ENCODE measurements at places on chromosomes 3 and 15.

DNA sequence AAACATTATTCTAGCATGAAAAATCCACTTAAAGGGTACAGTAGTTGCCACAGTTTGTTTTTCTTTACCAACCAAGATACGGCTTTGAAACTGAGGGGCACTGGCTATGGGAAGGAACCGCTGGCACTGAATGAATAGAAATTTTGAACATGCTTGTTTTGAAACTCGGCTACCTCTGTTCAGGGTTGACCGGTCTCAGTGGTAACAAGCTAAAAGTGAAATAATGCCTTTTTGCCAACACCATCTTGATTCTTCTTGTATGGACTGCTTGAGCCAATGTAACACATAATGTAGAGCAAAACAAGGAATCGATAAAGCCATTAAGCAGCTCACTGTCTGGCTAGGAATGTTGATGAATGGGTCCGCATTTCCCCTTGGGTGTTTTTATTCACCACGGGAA, 36.5 kb downstream of the PTPRG start:
- no peak for DNase-seq

GRCh38 chr3:112738366-112738765, 97.4 kb upstream of the CCDC80 start:
- DNase-seq: no peak

GRCh38 chr3:127997961-127998360, 54.3 kb upstream of the SEC61A1 start:
- no peak for DNase-seq

DNA sequence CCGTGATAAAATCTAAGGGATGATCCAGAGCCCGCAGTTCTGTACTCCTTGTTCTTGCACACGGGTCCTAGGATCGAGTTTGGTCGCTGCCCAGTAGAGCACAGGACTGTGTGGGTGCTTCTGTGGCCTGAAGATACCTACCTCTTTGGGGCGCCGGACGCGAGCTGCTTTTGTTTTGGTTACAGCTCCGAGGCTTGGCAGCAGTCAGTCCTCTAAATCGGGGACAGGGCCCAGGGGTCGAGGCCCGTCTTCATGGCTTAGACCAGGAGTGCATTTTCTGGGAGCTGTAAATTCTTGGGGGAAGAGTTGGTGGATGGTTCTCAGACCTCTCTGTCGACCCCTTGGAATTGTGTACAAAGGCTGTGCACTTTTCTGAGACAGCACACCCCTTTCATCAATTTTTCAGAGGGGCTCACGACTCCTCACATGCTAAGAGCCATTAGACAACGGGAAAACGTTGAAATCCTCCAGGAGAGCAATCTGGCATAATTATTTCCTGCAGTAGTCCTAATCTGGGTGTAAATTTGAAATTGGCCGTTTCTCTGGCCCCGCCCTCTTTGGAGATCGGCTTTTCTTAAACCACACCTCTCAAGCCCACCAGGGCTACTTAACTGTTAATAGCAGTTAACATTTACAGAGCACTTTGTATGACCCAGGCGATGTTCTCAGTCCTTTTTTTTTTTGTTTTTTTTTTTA, 928 bp downstream of the CEP97 start:
- peak; percentile 37 for DNase-seq

DNA sequence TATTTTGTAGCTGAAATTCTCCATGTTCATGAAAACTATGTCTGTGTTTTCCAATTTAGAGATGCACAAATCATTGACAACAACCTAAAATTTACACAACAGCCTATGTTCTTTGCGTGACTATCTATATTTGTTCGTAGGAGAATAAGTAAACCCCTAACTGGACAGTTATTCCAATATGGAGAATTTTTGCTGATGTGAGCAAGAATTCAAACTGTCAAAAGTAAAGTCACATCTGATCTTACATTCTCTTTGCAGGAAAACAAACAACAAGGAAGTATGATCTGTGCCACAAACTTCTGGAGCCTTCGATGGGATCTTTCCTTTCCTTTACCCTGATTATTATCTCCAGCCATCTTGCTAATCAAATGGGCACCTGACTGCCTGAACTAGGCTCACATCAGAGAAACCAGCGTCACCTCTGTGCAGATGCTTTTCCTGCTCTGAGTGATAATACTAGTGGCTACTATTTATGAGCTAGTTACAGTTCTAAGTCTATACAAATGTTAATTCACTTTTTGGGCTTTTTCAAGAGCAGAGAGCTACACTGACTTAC, 18.3 kb upstream of the KCNMB3 start:
- no peak for DNase-seq

DNA sequence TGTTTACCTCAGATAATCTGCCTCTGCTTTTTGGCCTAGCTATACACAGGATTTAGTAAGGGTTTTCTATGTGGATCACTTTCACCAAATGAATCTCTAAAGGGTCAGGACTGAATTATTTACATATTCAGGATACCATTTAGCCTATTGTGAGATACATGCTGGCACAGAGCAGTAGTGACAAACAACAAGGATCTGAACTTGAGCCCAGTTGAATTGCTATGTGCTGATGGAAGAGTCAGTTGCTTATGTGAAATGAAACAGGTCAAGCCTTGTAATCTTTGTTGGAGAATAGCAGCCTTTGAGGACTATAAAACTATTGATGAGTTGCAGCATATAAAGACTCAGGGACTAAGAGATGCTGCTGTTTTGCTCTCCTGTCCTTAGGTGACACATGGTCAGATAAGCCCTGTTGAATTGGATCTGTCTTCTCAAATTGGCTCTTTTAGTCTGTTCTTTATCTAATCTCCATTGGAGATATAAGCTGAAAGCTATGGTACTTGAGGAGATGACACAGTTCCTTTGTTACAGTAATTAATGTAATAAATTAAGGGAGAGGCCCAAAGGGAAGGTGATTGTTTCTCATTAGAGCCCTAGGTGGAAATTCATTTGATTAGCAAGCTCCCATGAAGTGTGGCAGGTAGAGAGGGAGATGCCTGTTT, 30.4 kb downstream of the ZNF609 start:
- no peak for DNase-seq

DNA sequence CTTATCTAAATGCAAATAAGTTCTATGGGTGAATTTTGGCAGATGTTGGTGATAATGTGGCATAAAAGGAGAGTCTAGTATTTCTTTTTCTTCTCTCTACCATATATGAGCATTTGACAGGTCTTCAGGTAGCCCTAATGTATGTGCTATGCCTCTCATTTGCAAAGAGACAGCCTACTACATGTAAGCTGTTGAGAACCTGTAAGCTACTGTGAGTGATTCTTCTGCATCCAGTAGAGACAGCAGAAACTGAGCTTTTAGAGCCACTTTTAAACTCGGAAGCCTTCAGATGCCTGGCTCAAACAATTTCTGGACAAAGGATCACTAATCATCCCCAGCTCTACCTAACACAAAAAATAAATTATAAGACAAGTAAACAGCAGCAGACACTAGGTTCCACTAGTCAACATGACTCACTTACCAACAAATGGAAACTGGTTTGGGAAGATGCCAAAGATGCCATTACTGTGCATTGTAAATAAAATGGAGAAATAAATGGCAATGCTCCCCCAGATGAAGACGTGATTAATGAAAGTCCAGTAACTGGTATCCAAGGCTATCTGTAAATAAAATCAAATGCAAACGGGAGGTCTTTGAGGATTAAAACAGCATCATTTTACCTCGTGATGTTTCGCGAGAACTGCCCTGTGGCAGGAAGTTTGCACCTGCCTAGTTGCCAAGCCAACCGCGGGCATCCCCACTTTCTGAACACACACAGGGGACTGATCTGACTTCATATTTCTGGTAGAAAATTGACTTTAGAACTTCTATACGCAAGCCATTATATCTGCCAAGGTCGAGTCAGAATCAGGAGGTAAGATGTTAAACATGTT, 245.3 kb downstream of the DTWD1 start:
- no peak for DNase-seq

DNA sequence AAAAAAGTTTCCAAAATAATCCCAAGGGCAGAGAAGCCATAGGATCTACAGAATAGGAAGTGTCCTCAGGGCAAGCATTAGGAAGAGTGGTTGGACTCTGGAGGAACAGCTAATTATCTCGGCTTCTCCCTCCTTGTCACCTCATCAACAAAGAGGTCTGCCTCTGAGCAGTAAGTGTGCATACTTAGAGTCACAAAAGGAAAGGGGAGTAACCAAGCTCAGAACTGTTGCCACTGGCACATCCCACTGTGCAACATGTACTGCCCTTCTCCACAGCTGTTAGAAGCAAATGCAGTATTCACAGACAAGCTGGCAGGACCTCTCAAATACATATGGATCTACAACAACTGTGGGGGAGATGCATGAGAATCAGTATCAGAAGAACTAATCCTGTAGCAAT, 31.5 kb downstream of the NGLY1 start:
- no peak for DNase-seq
